NCI-H2029 treated with DMSO at 0.1 percent for 48 hours (cell line): ENCODE measurements at places on chromosomes 12 and 14.

GRCh38 chr14:55130196-55130550, 1.1 kb downstream of the LGALS3 start:
- DNase-seq, result no peak

DNA sequence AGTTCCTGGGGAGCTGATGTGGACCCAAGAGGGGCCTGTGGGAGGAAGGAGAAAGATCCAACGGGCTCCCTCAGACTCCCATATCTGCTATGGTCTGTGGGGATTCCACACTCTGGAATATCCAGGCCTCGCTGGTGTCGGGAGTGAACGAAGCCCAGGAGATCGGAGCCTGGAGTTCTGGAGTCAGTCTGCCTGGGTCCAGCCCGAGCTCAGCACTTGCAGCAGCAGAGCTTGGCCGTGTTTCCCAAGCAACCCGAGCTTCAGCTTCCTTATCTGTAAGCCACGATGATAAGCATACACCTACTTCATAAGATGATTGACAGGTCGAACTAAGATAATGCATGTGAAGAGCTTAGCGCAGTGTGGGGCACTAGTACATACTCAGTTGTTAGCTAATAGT, 10.1 kb downstream of the LTBP2 start:
- no peak for DNase-seq

DNA sequence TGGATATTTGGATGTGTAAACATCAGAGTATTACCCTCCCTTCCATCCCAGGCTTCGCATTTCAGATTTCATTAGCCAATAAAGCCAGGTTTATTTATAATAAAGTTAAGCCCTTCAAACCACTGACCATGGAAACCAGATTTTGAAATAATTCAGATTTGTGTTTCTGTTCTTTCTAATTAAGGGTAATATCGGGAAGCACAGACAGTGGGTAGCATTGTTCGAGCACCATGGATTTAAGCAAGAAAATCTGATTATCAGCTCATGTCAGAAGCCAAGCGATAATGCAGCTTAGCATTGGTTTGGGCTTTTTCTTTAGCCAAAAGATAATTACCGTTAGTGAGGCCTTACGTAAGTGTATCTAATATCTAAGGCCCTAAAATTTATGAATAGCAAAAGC, 116.1 kb downstream of the C12orf42 start:
- DNase-seq, result no peak

GRCh38 chr14:92531106-92531873, 17.7 kb downstream of the RIN3 start:
- no peak for DNase-seq

DNA sequence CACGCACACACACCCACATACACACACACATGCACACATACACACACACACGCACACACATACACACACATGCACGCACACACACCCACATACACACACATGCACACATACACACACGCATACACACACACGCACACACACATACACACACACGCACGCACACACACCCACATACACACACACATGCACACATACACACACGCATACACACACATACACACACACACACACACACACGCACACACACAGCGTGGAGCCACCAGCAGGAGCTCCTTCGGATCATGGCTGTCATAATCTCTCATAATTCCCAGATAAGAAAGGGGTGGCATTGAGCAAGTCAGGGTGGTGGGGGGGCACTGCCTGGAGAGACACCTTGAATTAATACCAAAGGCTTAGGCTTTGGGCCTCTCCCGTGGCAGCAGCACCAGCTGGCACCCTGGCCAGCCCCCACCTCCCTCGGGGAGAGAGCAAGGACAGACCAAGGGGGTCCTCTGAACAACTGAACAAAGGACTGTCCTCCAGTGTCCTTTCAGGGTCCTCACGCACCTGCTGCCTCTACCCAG, 21.9 kb downstream of the ANO2 start:
- DNase-seq, result no peak

DNA sequence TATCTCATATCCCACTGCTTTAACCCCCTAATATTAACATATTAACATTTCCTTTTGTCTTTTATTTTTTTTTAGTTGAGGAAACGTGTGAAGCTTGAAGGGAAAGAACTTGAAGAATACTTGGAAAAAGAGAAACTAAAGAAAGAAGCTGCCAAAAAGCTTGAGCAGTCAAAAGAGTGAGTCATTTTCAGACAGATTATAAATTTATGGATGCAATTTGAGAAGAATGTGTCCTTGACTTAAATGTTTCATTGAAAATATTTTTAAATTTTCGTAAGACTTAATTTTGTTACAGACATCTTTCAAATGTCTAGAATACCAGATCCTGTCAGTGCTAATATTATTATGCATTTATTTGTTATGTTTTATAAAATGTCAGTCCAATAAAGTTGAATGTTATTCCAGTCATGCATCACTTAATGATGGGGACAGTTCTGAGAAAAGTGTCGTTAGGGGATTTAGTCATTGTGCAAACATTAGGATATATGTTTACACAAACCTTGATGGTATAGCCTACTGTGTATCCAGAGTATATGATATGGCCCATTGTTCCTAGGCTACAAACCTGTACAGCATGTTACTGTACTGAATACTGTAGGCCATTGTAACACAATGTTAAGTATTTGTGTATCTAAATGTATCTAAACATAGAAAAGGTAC, 32.6 kb downstream of the CPSF2 start:
- DNase-seq, result no peak

DNA sequence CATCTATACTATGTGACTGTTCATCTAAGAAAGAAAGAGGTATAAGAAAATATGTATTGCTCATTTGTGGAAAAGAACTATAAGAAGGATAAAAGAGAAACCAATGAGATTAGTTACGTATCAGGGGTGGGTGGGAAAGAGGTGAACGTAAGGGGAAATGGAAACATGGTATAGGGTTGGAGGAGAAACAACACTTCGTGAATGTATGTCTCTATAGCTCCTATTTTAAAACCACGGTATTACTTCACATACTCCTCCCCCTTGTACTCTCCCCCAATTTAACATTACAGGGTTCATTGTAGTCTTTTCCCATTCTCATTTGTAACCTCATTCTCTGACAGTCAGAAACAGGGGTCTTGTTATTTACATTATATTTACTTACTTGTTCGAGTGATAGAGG, 120.4 kb downstream of the FOXG1 start:
- no peak for DNase-seq
